Thoracic aorta (tissue), 2 donors: ENCODE measurements at places on chromosomes 7 and 10. TPM values are rescaled to one million over a fixed set of nuclear protein-coding genes. Genes with fewer than 3 reads are reported as not detected.

- no peak overlapping the region for H3K4me3 ChIP-seq
- no peaks in the 10 kb centered on the region for H3K27me3 ChIP-seq
- no peaks in the 10 kb centered on the region for H3K4me1 ChIP-seq
- no peak for DNase-seq
These were observed 12.1 kb upstream of the LAMB1 start for GRCh38 chr7:108014747-108015682.

GRCh38 chr10:89889606-89890005, 188.2 kb downstream of the KIF20B start:
- no peak for DNase-seq
- peak overlapping the region; percentile 44 for H3K27ac ChIP-seq
- H3K4me1 ChIP-seq = no peaks in the 10 kb centered on the region
- H3K36me3 ChIP-seq = no peaks in the 10 kb centered on the region
- H3K27me3 ChIP-seq = no peaks in the 10 kb centered on the region

DNA sequence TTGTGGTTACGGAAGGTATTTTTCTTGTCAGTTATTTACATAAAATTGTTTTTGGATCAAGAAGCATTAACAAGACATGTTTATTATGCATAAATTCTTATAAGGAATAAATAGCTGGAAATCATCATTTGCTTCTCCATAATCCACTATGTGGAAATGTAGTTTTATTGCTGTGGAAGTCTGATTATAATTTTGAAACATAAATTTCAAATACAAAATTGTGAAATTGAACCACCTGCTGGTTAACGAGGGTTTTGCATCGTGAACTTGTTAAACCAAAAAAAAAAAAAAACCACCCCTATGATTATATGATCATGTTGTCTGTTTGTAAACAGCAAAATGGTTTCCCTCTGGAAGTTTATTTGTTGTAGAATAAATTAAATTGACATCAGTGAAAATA, 25.9 kb downstream of the ABRAXAS2 start:
- DNase-seq = no peak
- H3K27ac ChIP-seq = no peak overlapping the region
- no peaks in the 10 kb centered on the region for H3K27me3 ChIP-seq
- H3K36me3 ChIP-seq = peaks cover 18% of the 10 kb centered on the region
- no peak overlapping the region for H3K4me3 ChIP-seq

DNA sequence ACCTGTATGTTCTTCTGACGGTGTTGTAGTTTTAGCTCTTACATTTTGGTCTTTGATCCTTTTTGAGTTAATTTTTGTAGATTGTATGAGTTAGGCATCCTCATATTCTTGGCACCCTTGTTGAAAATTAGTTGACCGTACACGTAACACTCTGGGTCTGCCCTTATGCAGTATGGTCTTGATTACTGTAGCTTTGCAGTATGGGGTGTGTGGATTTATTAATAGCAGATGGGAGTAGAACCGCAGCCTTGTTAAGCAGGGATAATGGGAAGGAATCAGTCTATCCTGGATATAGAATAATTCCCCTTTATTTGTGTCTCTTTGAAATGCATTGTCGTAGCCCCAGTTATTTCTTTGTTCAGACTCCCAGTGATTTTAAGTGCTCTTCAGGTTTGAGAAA, 95.5 kb downstream of the UBE3C start:
- no peak overlapping the region for H3K4me3 ChIP-seq
- H3K27me3 ChIP-seq = no peaks in the 10 kb centered on the region
- DNase-seq = no peak
- H3K4me1 ChIP-seq = no peaks in the 10 kb centered on the region
- peaks cover 27% of the 10 kb centered on the region for H3K36me3 ChIP-seq

DNA sequence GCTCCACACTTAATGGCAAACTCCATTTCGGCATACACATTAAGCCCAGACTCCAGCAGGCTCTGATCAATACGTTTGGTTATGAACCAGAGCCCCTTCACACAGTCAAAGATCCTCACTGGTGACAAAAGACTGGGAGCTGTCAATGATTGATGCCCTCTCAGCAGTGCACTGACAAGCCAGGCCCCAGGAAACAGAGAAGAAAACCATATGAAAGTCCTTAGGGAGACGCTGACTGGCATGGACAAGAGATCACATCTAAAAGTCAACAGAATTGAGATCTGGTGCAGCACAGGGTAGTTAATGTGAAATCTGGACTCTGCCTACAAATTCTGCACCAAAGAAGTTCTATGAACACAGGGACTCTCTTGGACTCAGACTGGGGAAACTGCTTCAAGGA, 600.9 kb upstream of the NRP1 start:
- no peaks in the 10 kb centered on the region for H3K36me3 ChIP-seq
- H3K27ac ChIP-seq = no peak overlapping the region
- DNase-seq = no peak
- H3K4me1 ChIP-seq = no peaks in the 10 kb centered on the region
- no peak overlapping the region for H3K4me3 ChIP-seq
- H3K27me3 ChIP-seq = no peaks in the 10 kb centered on the region

FGFR2 gene
- 16.2 TPM for total RNA-seq

SERPINE1 gene
- total RNA-seq = 542 TPM

DNA sequence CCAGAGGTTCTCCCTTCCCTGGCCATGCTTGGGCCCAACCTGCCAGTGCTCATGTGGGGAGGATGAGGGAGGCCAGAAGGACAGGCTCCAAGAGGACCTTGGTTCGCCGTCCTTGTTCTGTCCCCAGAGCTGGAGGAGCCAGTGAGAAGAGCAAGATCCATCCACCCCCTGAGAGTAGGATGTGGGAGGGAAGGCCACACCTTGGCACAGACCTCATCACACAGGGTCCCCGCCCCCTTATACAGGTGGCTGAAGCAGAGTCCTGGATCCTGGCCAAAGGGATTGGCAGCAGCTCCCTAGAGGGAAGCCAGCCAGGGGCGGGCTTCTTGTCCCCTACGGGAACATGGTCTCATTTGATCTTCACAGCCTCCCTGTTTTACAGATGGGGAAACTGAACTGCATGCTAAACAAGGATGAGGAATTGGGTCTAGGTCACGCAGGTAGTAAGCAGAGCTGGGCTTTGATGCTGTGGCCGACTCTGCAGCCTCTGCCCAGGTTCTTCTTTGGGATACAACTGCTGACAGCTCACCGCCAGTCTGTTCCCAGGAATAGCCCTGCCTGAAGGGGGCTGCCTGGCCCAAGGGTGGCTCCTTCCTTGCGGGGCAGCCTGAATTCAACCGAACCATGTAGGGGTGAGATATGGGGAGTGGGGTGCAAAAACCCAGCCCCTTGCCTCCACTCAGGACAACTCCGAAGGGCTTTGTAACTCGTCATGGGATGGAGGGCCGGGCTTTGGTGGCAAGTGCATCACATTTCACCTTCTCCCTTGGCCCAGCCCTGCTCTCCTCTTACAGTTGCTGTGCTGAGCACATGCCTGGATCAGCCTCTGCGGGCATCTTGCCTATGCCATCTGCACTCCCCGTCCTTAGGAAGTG, 62.2 kb upstream of the KDM7A start:
- H3K4me1 ChIP-seq = no peaks in the 10 kb centered on the region
- no peaks in the 10 kb centered on the region for H3K27me3 ChIP-seq
- H3K36me3 ChIP-seq = no peaks in the 10 kb centered on the region

TAS2R4 gene
- total RNA-seq = 3.5 TPM

CYP26A1 gene
- not detected for total RNA-seq

SLC26A3 gene
- not detected for total RNA-seq

ADCYAP1R1 gene
- total RNA-seq = 2.5 TPM

ASB4 gene
- 0.14 TPM for total RNA-seq

DNA sequence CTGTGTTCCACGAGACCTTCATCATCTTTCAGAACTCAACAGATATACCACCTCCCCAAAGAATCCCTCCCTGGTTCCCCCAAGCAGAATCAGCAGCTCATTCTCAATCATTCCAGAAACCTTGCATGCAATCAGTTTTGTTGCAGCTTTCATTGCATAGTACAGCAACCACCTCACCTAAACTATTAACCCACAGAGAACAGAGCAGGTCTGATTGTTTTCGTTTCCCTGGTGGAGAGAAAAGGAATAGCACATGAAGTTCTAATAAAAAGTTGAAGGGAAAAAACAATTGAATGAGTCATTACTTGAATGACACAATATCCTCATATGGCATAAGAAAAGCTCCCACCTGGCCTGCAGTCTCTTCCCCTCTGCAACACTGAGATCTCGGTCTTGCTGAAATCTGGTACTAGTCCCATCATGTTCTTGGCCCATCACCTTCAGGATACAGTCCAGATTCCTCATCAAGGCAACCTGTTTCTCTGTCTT, 147.1 kb upstream of the GDF10 start:
- H3K27me3 ChIP-seq = no peaks in the 10 kb centered on the region
- no peaks in the 10 kb centered on the region for H3K4me1 ChIP-seq
- DNase-seq = no peak
- H3K27ac ChIP-seq = no peak overlapping the region
- H3K4me3 ChIP-seq = no peak overlapping the region

DNA sequence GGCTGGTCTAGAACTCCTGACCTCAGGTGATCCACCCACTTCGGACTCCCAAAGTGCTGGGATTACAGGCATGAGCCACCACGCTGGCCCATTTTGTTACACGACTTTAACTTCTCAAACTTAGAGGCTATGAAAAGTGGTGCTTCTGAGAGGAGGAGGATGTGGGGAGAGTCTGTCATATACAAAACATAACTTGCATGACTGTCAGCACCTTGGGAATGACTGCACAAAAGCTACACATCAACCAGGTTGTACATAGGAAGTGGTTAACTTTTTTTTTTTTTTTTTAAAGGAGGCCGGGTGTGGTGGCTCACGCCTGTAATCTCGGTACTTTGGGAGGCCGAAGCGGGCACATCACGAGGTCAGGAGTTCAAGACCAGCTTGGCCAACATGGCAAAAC, 43.4 kb upstream of the GSDME start:
- no peak overlapping the region for H3K4me3 ChIP-seq
- H3K36me3 ChIP-seq = no peaks in the 10 kb centered on the region
- no peak for DNase-seq
- no peaks in the 10 kb centered on the region for H3K4me1 ChIP-seq
- no peak overlapping the region for H3K27ac ChIP-seq
- H3K27me3 ChIP-seq = no peaks in the 10 kb centered on the region

DNA sequence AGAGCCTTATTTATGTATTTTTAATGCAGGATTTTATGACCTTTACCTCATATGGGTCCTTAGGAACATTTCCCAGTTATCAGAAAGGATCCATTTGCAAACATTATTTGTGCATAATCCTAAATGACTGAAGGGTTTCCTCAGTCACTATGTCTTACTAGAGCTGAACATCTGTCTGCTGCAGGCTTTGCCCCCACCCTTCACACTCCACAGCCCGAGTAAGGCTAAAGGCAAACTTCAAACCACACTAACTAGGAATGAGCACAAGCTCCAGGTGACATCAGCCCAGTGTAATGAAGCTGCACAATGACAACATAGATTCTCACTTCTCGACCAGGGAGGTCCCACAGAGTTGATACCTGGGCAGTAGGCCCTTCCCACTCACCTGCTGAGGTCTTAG, 491.3 kb upstream of the MKI67 start:
- no peaks in the 10 kb centered on the region for H3K4me1 ChIP-seq
- no peaks in the 10 kb centered on the region for H3K27me3 ChIP-seq
- H3K36me3 ChIP-seq = no peaks in the 10 kb centered on the region

C10orf62 gene
- 1.2 TPM for total RNA-seq

LBX1 gene
- not detected for total RNA-seq

DNA sequence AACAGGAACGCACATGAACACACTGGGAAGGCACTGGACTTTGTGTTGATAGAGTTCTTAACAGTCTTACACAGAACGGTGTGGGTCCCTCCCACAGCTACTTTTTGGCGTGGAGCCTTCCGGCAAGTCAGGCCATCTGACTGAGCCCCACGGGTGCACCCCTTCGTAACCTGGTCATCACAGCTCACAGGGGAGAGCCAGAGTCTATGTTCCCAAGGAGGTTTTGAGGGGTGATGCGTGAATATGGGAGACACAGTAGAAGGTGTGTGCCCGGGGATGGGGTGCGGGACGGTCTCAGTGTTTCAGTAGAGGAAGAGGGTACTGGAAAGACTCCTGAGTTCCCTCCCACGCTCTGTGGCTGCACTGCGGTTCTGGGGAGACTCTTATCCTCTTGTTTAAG, 291.7 kb downstream of the DNAJB6 start:
- no peaks in the 10 kb centered on the region for H3K36me3 ChIP-seq
- DNase-seq = no peak
- H3K4me3 ChIP-seq = no peak overlapping the region

CDHR1 gene
- total RNA-seq = not detected
